ENCODE measurements at places on chromosomes 3 and 15.

DNA sequence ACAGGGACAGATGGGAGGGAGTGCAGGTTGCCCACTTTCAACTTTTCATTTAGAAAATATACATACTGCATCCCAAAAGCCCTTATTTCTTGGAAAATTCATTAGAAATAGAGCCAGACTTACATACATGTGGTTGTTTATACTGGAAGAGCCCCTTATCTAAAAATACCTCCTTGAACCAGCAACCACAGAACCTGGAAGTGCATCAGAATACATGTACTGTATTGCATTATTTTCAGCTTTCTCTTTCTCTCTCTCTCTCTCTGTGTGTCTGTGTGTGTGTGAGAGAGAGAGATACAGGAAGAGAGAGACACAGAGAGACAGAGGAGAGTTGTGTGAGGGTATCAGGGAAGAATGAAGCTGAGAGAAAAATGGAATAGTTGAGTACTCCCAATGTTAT lies 29.5 kb upstream of the LSAMP start:
- DNase-seq: no peak

DNA sequence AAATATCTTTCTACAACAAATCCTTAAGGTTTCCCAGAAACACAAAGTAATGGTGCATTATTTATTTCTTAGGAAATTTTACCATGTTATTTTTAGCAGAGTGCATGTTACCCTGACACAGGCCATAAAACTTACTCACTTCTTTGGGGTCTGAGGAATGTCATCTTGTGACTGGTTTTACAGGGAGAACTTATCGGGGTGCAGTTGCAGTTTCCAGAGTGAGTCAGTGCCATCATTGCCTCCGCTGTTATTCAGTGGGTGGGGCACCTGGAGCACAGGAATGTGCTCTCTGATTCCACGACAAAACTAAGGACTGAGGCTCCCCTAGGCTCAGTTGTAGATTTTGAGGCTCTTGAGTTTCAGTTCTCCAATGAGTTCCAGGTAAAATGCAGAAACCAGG lies 11.1 kb upstream of the GREM1 start:
- no peak for DNase-seq

- no peak for DNase-seq
Observed at GRCh38 chr3:136387031-136387430, 136.9 kb downstream of the PCCB start.

GRCh38 chr3:72555714-72556113 lies 292.5 kb downstream of the SHQ1 start:
- no peak for DNase-seq

DNA sequence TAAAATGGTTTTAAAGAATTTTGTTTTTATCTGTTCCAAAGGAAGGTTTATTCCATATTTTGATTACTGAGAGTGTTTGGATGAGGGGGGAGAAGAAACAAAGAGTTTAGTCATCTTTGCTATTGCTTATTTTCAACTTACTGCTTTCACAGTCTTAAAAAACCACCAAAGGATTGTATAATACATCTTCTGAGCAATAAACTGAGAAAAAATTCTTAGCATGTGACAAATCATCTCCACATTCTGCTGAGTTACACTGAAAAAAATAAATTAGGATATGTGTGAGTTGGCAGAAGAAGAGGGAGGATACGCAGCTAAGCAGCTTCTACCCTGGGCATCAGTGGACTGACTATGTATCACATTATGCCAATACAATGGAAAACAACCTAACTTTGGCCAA lies 23.2 kb upstream of the ACTC1 start:
- DNase-seq: no peak

DNA sequence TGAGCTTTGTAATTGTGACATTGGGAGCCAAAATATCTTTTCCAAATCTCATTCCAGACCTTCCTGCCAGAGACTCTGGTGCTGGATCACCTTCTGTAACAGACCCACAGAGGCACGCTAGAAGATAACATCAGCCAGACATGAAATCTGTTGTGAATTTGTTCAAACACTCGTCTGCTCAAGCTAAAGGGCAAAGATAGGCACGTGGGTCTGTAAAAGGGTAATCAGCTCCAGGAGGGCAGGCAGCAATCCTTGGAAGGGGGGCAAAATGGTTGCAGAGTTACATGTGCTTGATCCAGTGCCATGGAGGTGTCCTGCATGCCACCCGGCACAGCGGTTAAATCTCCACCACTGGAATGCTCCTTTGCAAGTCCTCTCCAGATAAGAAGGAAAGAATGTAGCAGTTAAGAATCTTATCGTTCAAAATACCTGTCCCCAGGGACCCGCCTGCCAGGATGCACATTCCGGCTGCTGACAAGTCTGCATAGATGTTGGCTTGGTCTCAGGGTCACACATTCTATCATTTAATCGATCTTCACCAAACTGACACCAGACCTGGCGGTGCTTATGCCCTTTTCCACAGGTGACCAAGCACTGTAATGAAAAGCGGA lies 74.8 kb downstream of the ADAMTS9 start:
- peak; percentile 28 for DNase-seq
